Activated T-helper 1 cell treated with anti-CD3 and anti-CD28 coated beads, Interleukin-2, amount 50 U/mL, for 16 hours (primary cell): ENCODE measurements at places on chromosomes 11 and 22.

- DNase-seq = no peak
Observed at GRCh38 chr11:393219-394033, 583 bp upstream of the PKP3 start.

- DNase-seq = no peak
Observed at GRCh38 chr11:7609521-7609920, 63.8 kb downstream of the CYB5R2 start.

GRCh38 chr11:96338910-96339705 is 3.9 kb downstream of the MAML2 start:
- DNase-seq = no peak

GRCh38 chr22:41198027-41198580 is 7.0 kb upstream of the L3MBTL2 start:
- no peak for DNase-seq

- DNase-seq = no peak
Observed at GRCh38 chr22:44063462-44064371, 39.6 kb downstream of the PARVB start.

- DNase-seq = no peak
Observed at GRCh38 chr11:31795706-31796498, 15.2 kb downstream of the PAX6 start.

- DNase-seq = no peak
Observed at GRCh38 chr11:6012035-6012668, 5.4 kb upstream of the OR56A4 start.

DNA sequence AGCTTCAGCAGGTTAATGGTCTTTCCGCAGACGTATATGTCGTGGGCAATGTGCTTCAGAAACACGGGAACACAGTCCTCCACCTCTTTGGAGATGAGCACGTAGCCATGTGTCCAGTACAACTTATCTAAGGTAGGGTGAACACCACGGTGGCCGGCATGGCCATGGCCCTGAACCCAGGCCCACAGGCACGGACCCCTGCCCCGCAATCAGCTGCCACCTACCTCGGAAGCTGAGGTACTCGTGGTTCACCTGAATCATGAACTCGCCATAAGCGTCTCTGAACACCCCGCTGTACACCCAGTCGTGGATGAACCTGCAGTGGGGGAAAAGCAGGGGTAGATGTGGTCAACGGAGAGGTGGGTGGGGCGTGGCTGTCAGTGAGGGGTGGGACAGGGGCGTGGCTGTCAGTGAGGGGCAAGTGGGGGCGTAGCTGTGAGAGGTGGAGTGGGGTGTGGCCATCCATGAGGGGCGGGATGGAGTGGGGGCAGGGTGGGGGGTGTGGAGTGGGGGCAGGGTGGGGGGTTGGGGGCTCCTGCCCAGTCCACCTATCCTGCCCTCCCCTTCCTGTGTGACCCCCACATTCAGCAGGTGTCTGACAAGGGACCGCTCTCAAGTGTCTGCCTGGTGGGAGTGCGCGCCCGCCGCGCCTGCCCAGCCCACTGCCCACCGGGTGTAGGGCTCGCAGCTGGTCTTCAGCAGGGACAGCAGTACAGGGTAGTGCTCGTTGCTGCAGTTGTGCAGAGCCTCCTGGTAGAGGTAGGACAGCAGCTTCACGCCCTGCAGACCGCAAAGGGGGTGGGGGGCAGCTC is 18.6 kb downstream of the TUBGCP6 start:
- DNase-seq = no peak

- DNase-seq = no peak
Observed at GRCh38 chr11:36008584-36008983, 64.7 kb downstream of the LDLRAD3 start.

DNA sequence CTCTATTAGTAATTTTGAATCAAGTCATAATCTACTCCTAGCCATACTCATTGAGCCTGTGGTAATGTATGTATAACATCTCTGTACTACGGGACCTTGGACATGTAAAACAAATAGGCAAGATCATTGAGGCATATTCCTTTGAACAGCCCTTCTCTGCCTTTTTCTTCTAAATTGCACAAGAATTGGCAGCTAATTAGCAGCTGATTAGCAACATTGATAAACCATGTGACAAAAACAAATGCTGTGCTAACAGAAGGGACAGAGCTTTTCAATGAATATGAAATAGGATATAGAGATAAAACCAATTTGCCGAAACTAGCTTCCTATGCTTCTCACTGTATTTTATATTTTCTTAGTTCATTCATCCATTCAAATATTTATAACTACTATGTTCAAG is 1474.2 kb downstream of the FAM181B start:
- DNase-seq = no peak

DNA sequence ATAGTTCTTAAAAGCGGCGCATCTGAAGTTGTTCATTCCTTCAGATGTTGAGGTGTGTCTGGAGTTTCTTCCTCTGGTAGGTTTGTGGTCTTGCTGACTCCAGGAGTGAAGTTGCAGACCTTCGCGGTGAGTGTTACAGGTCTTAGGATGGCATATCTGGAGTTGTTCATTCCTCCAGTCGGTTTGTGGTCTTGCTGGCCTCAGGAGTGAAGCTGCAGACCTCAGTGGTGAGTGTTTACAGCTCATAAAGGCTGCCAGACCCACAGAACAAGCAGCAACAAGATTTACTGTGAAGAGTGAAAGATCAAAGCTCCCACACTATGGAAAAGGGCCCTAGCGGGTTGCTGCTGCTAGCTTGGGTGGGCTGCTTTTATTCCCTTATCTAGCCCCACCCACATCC is 201.7 kb upstream of the PDGFD start:
- no peak for DNase-seq

DNA sequence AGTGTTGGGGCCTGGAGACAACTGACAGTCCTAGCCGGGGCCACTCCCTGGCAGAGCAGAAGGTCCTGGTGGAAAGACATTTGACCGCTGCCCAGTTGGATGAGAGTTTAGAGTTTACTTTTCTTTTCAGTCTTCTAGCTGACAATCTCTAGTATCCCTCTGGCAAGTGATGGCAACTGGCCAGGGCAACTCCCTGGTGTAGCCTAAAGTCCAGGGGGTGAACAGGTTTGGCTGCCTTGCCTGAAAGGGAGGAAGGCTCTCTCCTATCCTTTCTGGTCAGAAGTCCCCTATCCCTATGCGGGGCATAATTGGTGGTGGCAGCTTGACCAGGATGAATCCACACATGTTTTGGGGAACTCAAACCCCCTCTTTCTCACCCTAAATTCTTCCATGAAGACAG is 16.8 kb upstream of the MSANTD2 start:
- no peak for DNase-seq

- no peak for DNase-seq
Observed at GRCh38 chr11:94855666-94856065, 87.5 kb downstream of the AMOTL1 start.

DNA sequence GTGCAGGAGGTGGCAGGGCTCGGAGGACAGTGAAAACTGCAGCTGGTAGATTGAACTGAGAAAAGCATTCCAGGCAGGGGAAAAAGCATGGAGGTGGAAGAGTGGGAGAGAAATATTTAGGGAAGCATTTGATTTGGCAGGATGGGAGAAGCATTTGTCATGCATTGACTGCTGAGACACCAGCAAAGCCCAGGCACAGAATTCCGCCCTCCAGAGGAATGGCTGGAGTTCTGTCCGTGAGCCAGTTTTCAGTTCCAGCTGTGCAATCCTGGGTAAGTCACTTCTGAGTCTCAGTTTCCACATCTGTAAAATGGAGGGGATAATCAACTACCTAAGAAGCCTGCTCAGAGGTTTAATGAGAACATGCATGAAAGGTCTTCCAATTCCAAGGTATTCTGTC is 4.3 kb upstream of the TSKU start:
- DNase-seq = no peak

- peak; percentile 21 for DNase-seq
Observed at GRCh38 chr11:3808861-3809623, 682 bp downstream of the PGAP2 start.

DNA sequence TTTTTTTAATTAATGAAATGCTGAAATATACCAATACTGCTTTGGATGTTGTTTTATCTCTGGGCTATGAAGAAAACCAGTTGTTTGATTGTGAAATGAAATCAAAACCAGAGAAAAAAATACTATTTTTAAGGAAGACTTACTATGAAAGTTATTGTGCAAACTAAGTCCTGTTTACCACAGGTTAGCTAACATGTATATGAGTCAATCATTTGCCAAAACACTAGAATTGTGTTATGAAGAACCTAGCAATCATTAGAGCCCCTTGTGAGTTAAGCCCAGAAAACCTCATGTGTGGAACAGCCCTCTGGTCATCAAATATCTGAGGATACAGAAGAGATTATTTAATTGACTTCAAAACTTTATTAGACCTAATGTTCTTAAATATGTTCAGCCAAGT is 83.7 kb downstream of the FAT3 start:
- no peak for DNase-seq

GRCh38 chr11:65014726-65015227 is 817 bp downstream of the ARL2 start:
- DNase-seq = no peak

- DNase-seq = no peak
Observed at GRCh38 chr11:45666648-45667642, 1.5 kb upstream of the CHST1 start.

DNA sequence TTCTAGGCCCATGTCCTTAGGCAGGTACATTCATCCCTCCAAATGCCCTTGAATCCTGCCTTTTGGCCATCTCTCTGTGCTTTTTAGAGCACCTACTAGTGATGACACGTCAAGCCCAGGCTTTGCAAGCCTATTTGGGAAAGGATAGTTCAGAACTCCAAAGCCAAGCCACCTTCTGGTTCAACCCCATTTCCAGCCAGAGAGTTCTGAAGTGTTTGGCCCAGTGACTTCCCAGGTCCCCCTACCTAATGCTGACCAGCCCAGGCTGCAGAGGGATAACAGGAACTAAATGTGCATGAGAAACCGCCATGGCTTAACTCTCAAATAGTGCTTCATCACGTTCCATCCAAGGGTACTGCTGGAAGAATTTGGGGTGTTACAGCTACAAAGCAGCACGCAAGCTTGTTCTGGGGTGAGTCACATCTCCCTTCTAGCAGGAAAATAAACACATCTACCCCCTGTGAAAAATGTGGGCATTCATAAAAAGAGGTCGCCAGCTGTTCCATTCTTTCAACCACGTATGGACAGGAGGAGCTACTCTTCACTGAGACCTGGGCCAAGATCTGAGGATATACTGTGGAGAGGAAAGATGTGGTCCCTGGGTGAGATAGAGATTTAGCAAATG is 2.0 kb upstream of the FXYD6 start:
- DNase-seq = no peak

DNA sequence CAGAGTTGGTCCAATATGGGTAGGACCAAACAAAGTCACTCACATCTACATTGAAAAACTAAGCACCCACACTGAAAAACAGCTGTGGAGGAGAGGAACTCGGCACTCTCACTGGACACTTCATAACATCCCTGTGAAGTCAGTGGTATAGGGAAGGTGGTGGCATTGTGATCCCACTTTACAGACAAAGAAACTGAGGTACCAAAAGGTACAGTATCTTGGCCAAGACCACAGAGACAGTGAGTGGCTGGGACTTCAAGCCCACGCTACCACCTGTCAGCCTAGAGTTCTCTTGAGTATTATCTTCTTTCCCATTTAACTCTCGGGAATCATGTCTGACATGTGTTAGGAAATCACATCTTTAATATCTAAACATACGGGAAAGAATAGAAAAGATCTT is 61.9 kb downstream of the SYN3 start:
- DNase-seq = no peak

- no peak for DNase-seq
Observed at GRCh38 chr22:47434336-47435203, 672.1 kb downstream of the TBC1D22A start.

DNA sequence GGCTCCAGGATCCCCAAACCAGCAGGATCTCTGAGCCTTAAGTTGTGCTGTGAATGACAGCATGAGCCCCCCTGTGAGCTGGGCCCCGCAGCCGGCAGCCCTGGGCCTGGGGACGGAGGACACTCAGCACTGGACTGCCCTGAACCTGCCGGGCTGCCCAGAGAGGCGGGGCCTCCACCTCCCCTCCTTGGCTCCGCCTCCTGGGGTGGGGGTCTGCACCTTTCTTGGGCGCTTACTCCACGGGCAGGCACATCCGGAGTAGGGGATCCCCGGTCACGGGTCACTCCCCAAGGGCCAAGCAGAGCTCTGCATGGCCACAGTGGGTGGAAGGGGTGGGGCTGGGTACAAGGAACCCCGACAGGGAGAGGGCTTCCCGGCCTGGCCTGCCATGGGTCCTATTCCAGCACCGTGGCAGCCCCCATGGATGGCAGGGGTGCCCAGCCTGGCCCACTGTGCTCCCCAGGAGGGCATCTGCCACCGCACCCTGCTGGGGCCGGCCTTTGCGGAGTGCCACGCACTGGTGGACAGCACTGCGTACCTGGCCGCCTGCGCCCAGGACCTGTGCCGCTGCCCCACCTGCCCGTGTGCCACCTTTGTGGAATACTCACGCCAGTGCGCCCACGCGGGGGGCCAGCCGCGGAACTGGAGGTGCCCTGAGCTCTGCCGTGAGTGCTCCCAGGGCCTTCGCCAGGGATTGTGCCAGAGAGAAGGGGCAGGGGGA is 5.4 kb downstream of the MUC5B start:
- DNase-seq = no peak

DNA sequence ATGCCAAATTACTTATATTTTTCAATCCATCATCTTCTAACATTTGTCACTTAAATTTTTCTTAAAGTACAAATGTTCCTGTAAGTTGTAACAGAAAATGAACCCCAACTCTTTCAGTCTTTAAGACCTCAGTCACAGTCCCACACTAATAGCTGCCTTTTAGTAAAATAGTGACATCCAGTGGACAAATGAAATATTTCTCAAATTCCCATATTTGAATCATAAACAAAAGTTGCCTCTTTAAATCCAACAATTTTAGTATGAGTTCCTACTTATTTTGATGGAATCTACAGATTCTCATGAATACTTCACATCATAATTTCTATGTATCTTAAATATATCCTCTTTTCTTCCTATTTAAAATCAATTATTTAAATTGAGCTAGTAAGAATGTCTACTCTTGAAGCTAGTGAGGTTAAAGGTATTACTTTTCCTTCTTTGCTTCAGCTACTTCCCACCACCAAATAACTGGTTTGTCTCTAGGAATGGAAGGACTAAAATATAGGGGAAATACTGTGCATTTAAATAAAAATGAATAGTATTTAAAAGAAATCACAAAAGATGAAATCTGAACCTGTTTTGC is 9.2 kb downstream of the LIN7C start:
- no peak for DNase-seq

DNA sequence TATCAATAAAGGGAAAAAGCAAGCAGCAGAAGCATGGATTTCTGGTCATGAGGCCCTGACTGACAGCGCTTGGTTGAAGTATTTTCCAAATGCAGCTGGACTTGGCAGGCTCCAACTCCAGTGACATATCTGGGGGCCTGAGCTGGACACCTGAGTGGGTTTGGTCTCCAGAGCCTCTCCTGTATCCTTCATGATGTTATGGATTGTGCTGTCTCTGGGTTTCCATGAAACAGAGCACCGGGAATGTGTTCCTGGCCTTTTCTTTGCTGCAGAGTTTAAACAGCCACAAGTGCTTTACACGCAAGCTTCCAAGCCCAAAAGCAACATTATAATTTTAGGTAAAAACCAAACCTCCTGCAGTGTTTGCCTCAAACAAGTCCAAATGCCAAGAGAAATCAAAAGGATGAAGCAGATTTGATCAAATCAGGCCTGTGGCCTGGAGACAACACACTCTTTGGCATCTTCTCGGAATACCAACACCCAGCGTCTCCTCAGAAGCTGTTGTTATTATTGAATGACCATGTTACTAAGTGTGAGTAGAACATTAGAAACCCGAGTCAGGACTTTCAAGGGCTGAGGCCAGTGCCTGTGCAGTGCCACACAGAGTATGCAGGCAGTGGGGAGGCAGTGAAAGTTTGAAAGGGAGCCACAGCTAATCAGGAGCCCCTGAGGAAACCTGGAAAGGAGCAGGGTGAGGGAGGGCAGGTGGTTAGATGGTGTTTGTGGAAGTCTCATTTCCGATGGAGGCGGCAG is 42.0 kb downstream of the ME3 start:
- no peak for DNase-seq
